Activated naive CD4-positive, alpha-beta T cell (primary cell): ENCODE measurements at places on chromosomes 2 and 18.

GRCh38 chr2:152861349-152861942 is 143.0 kb downstream of the ARL6IP6 start:
- DNase-seq: no peak

GRCh38 chr2:45889053-45889452 is 237.6 kb downstream of the PRKCE start:
- no peak for DNase-seq

DNA sequence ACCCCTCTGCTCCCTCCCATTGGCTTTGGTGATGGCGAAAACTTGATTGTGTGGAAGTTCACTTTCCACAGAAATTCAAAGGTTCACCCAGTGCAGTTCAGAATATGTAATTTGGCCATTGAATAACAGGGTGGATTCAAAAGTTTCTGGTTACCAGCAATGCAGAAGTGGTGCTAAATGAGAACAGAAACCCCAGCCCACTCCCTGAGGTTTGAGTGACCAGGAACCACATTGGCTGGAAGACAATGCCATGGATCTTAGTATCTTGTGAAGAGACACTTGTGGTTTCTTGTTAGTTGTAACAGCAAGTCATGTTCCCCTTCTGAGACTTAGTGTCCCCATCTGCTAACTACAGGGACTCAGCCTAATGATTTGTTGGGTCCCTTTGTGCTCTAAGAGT is 49.8 kb downstream of the QPCT start:
- DNase-seq: no peak

- no peak for DNase-seq
Measured at GRCh38 chr2:138455691-138456090, 45.9 kb upstream of the SPOPL start.

DNA sequence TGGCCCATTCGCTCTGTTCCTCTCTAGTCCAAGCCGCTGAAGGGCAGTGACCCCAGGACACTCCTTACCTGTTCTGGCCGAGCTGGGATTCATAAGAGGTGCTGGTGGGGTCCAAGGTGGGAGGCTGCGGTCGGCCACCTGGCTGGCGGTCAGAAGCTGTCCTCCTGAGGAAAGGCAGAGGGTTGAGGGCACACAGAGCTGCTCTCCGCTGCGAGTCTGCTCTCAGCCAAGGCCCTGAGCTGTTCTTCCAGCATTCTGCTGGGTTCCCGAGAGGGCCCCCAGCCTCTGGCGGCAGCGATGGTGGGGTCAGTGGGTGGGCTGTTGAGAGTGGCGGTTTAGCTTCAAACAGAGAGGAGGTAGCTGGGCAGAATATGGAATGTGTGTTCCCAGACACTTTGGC is 3.8 kb downstream of the PCARE start:
- no peak for DNase-seq
